ENCODE measurements at places on chromosomes 11 and 22. TPM values are rescaled to one million over a fixed set of nuclear protein-coding genes. Genes with fewer than 3 reads are reported as not detected.

The SNX19 gene
- 56.3 TPM for total RNA-seq

GRCh38 chr22:35915477-35916013 is 113.1 kb downstream of the RBFOX2 start:
- DNase-seq = no peak

GRCh38 chr11:17496406-17496805 is 19.8 kb upstream of the ABCC8 start:
- no peak for DNase-seq

DNA sequence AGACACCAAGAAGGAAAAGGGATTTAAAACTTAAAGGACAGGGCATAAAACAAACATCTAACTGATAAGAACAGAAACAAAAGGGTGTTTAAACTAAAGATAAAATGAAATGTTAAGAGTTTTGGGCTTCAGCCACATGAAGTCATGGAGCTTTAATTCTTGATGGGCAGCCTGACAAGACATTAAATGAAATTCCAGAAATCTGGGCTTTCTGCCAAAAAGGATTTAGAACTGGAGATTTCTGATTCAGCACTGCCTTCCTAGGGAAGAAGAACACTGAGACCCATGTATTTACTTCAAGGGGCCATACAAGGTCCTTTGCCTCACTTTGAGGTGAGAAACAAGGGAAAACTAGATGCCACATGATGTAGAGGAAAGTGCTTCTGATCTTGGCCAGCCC is 355.9 kb upstream of the RAG2 start:
- no peak for DNase-seq

The GATD1 gene
- total RNA-seq = 74.1 TPM

The PLAAT5 gene
- total RNA-seq = 27.1 TPM

- DNase-seq = no peak
These were observed 177.3 kb downstream of the ADAMTS15 start for GRCh38 chr11:130625578-130626306.

DNA sequence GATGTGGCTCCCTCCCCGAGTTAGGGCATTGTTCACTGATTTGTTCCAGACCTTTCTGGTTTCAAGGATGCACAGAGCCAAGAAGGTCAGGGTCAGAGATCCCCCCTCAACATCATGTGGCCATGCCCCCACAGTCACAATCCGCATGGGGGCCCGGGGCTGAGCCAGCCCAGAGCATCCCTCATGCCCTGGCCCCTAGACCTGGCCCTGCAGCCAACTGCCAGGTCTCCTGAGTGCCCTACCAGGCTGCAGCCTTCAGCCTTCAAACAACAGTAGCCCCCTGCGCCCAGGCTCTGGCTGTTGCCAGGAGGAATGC is 142.4 kb downstream of the CRYBB2 start:
- DNase-seq = no peak

The SYT7 gene
- 10.3 TPM for total RNA-seq

DNA sequence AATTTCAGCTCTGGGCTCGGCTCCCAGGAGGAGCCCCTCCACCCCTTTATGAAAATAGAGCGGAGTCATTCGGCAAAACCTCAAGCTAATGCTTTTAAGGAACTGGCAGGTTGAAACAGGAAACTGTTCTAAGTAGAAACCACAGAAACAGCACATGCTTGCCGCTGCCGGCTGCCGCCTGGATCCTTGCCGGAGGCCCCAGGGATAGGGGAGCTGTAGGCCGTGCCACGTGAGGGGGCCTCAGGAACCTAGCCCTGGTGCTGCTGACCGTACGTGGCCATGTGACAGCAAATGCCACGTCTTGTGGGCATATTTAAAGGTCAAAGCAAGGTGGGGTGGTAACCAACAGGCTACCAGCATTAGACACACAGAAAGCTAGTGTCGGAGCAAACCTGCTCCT is 77.9 kb upstream of the TIMP3 start:
- no peak for DNase-seq

The MTA2 gene
- total RNA-seq = 134 TPM

DNA sequence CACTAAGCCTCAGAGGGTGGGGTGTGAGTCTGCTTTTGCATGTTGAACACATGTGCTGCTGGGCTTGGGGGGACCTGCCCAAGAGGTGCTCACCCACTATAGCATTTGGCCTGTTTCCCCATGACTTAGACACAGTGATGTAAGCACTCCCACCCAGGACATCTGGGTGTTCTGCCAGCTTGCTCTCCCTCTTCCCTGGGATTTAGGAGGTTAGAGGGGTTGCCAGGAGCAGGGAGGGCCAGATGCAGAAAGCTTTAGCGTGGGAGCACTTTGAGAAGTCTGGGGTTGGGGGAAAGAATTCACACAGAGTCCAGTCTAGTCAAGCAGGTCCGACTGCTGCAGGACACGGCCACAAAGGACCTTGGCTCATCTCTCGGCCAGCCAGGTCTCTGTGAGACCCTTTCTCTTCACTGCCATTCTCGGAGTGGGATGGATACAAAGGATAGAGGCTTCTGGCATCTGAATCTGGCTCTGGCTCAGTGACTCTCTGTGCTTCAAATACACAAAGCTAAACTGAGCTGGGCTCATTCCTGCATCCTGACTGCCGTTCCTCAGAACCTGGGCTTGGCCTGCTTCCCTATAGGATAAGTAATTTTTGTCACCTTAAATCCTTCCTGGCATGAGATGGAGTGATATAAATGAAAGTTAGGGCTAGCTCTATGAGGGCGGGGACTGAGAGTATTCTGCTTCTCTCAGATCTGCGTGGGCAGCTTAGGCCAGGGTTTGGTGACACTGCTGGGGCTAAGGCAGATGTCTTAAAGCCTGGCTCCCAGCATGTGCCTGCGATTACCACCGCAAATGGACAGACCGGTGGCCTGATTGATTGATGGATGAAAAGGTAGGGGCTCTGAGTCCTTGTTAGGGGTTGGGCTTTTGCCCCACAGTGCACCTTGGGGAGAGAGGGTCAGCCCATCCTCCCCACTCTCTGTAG is 14.5 kb downstream of the USP2 start:
- no peak for DNase-seq

GRCh38 chr11:84476581-84476980 is 1150.6 kb downstream of the DLG2 start:
- DNase-seq = no peak

- no peak for DNase-seq
These were observed 138.0 kb downstream of the TRPC6 start for GRCh38 chr11:101445761-101446160.

DNA sequence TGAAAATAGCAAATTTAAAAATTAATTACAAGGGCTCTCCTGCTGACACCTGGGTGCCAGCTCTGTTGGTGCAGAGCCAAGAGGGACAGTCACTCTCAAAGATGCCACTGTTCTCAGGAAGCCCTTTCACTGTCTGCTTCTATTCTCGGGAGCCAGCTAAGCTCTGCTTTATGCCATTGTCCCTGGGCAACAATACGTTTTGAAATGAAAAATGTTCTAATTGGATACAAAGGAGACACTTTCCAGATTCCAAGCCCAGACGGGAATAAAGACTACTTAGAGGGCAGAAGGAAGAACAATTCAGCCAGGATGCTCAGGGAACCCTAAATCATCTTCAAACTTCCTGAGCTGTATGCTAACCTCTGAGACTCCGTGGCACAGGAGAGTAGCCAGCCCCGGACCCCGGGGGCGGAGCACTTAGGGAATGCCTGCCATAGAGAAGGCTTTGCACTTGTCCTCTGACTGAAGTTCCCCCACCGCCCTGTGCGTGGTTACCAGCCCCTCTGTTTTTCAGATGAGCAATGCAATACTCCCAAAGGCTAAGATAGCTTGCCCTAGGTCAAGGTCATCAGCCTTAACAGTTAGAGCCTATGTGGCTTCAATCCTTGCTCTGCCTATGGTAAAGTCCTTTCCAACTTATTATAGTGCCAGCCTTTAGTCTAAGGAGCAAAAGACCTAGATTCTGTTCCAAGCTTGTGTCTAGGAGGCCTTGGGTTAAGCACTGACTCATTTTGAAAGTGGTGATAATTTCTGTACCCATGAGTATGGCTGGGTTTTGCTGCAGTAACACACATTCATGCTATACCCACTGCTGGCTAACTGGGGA is 150.9 kb downstream of the CACNA1I start:
- DNase-seq = no peak

DNA sequence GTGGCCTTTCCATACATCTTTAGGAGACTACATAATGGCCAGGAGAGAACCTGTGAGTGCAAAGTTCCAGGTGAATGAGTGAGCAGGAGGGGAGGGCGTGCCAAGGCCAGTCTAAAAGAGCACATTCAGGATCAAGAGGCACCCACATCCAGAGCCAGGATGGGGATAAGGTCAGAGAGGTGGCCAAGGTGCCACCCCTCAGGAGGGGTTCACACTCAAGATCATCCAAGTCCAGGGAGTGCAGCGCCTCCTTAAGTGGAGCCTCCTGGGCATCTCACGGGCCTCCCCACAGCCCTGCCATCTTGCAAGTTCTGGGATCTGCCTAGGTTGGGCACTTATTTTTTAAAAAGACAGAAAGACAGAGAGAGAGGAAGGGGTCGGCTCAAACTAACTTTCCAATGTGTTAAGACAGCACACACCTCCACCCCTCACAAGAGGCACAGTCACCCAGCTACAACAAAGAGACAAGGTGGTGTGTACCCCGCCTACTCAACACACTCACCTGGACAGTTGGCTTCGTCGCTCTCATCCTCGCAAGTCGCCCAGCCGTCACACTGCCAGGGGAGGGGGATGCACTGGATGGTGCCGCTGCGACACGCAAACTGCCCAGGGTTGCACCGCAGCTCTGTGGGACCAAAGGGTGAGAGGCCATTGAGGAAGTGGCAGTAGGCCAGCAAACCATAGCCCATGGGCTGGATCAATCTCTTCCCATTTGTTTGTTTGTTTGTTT is 33.2 kb downstream of the DGCR2 start:
- no peak for DNase-seq

The GRAP2 gene
- 0.58 TPM for total RNA-seq

The FOLR1 gene
- total RNA-seq = 6.4 TPM

DNA sequence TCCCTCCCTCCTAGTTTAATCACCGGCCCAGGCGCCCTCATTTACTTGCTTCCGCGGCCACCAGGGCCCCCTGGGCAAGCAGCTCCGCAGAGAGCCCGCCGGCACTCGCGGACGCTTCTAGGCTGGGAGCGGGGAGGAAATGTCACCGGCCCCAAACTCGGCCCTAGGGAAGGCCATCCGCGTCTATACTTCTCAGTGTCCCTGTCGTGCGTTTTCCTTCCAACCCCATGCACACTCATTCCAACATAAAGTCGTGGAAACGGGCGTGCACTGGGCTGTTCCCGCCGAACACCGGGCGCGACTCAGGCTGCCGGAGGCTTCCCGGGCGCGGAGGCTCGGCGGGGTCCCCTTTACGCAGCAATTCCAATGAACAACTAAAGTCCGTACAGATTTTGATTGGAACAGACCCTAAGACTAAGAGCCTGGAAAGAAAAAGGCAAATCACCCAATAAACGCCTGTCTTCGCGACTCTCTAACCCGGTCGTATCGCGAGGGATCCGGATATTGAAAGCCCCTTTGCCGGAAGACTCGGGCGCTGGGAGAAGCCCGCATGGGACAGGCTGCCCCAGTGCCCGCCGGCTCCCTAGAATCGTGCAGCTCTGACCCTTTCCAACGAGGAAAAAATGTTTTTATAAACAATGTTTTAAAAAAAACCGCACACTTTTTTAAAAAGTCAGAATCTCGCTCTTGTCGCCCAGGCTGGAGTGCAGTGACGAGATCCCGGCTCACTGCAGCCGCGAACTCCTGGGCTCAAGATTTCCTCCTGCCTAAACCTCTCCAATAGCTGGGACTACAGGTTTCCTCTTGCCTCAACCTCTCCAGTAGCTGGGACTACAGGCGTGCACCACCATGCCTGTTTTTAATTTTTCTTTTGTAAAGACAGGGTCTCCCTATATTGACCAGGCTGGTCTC is 1.3 kb upstream of the BARX2 start:
- no peak for DNase-seq

GRCh38 chr11:60098508-60098907 is 10.0 kb downstream of the MS4A2 start:
- DNase-seq = no peak

The OR52H1 gene
- 0.26 TPM for total RNA-seq

DNA sequence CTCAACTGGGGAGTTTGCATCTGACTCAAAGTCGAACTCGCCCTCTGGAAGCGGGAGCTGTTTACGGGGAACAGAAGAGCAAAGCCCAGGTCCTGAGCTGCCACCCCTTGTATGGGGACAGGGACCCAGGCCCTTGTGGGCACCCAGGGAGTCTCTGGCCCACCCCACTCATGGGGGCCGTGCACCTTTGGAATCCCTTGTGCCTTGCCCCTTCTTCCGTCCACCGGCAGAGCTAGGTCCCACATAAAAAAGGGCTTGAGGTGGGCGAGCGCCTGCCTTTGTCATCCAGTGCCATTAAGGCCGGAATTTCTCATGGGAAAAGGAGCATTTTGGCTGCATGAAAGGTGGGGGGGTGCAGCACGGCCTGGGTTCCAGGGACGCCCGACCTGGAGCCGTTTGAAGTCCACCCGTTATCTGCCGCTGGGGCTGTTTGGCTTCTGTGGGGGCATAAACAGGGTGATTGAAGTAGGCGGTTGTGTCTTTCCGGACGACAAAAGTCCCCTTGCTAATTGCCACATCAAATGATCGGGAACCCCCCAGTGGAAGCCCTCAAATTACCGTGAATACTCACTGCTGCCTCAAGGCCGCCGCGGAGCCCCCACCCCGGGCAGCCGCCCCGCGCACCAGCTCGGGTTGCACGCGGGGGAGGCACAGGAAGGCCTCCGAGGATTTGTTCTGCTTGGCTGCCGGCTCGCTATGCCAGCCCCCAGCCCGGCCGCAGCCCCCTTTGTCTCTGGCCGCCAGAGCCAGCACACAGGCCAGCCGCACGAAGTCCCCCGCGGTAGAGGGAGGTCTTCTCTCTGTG is 49.0 kb upstream of the FGF3 start:
- no peak for DNase-seq
